ENCODE measurements at places on chromosomes 12 and 14.

DNA sequence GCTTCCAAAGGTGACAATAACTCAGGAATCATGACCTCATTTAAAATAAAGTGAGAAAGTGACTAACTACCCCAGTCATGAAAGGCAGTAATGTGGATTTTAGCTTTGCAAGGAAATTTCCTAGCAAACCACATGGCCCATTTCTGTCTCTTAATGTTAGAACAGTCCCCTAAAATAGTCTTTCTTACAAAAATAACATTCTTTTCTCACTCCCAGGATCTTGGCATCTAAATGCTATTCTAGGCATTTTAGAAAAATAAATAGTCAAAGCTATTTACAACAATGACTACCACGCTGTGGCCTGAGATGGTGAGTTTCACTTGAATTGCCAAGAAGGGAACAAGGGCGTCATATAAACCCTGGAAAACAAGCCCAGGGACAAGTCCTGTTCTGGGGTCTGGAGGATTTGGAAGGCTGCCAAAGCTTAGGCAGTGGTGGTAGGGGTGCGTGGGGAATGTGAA is 101.2 kb upstream of the CCDC175 start:
- no peak for DNase-seq

DNA sequence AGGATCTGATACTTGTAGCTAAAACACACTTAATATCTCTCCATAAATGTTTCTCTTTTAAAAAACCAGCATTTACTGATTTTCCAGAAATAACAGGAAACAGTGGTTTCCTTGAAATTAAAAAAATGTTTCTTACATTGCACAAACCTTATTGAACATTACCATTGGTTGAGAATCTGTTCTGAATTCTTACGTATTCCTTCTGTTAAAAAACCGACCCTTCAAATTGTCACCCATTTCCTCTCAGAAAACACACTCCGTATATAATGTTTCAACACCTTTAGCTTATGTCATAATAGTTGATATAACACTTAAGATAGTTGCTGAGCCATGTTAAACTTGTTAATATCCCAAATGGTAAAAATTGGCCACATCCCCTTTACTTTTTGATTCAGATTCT is 51.2 kb downstream of the MSRB3 start:
- DNase-seq: no peak

DNA sequence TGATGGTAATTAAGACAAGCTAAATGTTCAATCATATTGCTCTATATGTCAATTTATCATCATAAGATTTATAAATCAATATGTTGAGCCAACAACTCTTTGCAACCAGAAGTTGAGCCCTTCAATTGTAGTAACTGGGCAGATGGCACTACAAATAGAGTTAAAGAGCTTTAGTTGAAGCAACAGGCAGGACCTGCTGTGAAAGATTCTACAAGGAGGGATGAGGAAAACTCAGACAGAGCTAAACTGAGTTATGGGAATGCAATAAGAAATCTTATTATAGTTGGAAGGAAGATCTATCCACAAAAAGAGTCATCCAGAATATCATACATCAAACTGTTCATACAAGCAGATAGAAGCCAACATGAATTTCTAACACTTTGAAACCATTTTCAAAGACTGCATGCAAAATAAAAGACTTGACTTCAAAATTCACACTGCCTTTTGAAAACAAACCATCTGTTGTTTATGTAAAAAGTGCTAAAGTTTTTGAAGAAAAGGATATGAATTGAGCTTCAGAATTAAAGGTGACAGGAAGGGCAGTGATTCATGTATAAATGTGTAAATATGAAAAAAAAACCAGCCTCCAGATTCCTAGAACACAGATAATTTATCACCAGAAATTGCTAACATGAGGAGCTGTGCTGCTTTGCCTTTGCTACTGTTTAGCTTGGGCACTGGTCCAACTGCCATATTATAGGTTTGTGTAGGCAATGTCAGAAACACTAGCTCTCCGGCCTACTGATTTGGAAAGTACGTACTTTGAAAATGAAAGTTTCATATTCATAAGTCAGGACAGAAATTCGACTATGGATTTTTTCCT is 133.2 kb downstream of the SLC35F4 start:
- DNase-seq: no peak

DNA sequence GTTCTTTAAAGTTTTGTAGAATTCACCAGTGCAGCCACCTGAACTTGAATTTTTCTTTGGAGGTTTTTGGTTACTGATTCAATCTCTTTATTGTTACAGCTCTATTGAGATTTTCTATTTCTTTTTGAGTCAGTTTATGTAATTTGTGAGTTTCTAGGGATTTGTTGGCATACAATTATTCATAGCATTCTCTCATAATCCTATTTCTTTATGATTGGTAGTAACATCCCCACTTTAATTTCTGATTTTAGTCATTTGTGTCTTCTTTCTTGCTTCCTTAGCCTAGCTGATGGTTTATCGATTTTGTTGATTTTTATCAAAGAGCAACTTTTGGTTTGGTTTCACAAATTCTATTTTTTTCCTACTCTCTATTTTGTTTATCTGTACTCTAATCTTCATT is 17.9 kb upstream of the BBS10 start:
- no peak for DNase-seq

DNA sequence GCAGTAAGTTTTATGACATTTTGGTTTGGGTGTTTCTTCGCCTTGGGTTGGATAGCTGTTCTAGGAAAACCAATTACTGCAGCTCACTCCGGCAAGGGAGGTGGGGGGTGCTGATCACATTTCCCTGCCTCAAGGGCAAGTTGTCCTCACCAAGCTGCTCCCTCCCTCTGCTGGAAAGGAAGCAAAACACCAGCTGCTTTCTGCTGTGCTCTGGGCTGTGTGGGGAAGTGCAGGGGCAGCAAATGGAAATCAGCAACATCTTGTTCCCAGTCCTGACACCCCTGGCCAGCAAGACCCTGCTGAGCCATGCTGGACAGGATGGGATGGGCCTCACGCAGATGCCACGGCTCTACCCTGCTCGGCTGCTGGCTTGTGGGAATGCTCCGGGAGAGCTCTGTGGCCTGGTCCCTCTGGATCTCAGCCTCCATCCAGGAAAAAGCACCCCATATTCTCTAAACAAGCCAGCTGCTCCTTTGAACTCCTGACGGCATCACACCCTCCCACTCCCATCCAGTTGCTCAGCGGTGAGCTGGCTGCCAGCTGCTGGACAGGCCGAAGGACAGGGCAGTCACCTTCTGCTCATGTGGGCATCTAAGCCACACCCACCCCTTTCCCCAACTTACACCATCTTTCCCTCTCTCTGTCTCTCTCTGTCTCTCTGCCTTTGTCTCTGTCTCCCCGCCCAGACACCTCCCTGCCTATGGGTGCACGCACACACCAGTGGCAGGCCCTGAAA is 52.4 kb upstream of the EIF5 start:
- DNase-seq: no peak
